ENCODE measurements at places on chromosomes 1 and 21. TPM values are rescaled to one million over a fixed set of nuclear protein-coding genes. Genes with fewer than 3 reads are reported as not detected.

- DNase-seq: peak; percentile 64
Measured at GRCh38 chr1:151314137-151314875, 12.9 kb downstream of the PI4KB start.

- DNase-seq: no peak
Measured at GRCh38 chr1:23995431-23995837, 15.3 kb upstream of the SRSF10 start.

Gene GPR25
- not detected for total RNA-seq

- DNase-seq: no peak
Measured at GRCh38 chr1:181397845-181398244, 85.5 kb upstream of the CACNA1E start.

- DNase-seq: peak; percentile 34
Measured at GRCh38 chr1:24285231-24285630, 33.9 kb upstream of the GRHL3 start.

DNA sequence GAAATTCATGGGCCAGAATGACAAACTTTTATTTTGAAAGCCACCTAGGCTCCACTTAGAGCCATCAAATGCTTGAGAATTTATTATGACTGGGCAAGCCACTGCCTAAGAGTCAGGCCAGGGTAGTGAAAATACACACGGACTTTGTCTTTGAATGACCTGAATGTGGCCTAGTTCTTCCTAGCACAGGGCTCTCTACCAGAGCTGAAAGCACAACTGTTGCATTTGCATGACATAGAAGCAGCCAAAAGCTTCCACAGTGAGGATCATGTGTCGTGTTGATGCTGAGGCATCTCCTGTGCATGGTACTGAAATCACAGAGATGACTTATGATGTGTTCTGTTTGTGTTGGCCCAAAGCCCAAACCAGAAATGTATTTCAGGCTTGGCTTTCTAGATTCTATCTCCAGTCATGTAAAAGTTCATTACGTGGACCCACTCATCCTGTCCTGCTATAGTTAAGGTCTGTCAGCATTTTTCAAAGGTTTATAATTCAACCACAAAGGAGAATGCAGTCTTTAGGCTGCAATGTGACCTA is 164.0 kb upstream of the UBE2U start:
- peak; percentile 80 for DNase-seq

Gene NEK7
- 131 TPM for total RNA-seq

GRCh38 chr1:93779540-93780165 is 98.0 kb upstream of the BCAR3 start:
- DNase-seq: peak; percentile 83

DNA sequence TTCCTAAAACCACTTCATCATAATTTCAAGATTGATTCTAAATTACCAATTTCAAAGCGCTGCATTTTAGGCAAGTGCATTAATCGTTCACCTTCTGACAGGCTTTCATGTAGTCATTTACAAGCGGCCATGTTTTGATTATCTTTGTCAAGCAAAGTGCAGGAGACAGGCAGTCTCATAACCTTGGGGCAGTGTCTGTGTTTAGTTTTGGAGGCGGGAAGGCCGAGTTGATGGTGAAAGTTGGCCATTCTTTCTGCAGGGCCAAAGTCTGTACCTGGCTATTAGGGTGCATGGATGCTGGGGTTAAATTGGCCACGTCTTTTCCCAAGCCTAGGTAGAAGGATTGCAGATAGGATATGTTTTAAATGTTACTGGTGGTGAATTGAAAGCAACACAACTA is 2.9 kb downstream of the AGPAT3 start:
- no peak for DNase-seq

GRCh38 chr1:163273766-163274441 is 47.9 kb upstream of the NUF2 start:
- no peak for DNase-seq

Gene CR1
- total RNA-seq: 1.5 TPM

DNA sequence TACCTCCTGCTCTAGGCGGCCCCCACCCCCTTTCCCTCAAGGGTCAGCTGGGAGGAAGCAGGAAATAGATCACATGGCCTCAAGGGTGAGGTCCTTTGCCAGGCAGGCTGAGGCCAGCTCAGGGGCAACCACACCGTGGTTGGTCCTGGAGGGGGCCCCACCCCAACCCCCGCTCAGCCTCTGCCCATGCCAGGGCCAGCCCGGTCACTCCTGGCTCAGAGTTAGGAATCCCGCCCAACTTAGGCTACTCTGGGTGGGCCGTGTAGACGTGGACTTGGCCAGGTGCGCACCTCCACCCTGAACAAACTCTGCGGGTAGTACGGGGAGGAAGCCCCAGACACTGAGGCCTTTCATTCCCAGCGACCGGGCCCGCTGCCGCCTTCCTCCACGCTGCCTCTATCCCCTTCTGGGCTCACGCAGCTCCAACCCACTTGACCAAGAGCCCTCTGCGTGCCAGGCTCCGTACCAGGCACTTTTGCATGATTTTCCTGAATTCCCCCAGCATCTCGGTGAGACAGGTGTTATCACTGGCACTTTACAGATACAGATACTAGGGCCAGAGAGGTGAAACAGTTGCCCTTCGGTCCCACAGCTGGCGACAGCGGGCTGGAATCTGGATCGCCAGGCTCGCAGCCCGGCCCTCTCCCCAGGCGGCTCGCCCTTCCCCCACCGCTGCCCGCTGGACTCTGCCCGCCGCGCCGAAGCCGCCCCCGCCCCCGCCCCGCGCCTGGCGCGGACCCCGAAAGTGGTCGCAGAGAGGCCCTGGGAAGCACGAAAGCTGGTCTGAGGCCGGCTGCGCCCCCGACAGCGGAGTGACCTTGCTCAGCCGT is 769 bp downstream of the GALE start:
- peak; percentile 49 for DNase-seq

Gene COL6A1
- 533 TPM for total RNA-seq

DNA sequence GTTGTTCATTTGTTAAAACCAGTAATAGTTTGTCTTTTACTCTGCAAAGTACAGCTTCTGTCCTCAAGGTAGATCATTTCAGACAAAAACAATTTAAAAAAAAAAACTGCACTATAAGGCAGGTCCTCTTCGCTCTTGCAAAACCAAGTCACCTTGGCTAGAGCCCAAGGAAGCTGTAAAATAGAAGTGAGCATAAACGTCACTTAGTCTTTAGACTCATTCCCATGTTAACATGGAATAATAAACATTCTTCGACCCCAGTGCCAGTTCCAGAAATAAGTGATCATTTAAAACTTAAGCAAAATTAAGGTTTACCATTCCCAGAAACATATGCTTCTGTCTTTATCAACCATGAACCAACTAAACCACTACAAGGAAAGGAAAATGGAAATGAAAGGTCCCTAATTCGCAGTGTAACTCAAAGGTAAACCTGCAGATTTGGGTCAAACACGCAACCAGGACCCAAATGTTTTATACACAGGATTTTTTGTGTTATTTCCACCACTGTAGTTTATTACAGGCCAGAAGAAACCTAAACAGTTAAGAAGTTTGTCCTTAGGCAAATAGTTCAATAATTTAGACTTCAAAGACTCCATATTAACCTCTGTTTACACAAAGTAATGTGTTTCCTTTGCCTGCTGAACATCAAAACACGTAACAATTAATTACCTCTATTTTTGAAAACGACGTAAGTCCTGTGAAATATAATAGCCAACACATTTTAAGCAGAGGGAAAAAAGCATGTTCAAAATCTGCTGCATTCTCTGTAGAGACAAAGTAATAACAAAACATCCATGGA is 54.6 kb downstream of the TGFBR3 start:
- no peak for DNase-seq

Measured in tongue (tissue), 3 donors.